NCI-H1105 (cell line): ENCODE measurements at places on chromosomes 2 and 18.

- DNase-seq, result no peak
These were observed 5.6 kb downstream of the TXNL4A start for GRCh38 chr18:79982736-79983135.

DNA sequence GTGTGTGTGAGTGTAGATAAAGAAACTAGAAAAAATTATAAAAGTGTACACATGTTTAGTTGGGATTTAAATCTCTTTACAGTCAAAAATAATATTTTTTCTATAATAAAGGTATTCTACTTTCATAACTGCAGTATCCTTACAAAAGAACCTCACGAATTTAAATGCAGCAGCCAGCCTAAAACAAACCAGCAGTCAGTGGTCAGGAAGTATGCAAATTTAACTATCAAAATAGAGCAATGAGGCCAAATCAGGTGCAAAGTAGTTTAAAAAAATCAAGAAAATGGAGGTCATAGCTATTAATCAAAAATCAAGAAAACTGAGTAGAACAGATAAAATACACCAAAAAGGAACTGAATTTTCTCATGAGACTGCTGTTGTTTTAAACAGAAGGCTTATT lies 407.1 kb downstream of the CDH19 start:
- DNase-seq, result no peak

DNA sequence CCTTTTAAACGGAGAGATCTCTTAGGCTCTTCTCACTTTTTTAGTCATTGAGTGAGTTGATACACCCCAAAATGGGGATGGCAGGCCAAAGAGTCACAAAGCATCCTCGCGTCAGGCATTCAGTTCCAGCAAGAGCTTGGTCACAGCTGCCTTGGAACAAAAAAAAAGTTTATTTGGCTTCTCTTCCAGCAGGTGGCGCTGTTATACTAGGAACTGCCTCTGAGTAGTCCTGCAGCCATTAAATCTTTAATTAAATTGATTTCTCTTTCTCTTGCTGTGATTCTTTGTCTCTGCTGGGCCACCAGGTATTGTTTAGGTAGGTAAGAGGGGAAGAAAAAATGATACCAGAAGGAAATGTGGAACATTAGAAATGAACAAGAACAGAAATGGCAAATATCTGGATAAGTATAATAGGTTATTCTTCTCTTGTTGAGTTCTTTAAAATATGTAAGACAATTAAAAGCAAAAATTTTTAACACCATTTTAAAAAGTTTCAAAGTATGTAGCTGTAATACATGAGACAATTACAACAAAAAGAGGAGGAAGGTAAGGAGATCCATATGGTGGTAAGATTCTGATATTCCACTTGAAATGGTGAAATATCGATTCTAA lies 175.1 kb downstream of the GALNT1 start:
- DNase-seq, result peak; percentile 66

- no peak for DNase-seq
These were observed 145.3 kb upstream of the ITGA4 start for GRCh38 chr2:181311837-181312236.

DNA sequence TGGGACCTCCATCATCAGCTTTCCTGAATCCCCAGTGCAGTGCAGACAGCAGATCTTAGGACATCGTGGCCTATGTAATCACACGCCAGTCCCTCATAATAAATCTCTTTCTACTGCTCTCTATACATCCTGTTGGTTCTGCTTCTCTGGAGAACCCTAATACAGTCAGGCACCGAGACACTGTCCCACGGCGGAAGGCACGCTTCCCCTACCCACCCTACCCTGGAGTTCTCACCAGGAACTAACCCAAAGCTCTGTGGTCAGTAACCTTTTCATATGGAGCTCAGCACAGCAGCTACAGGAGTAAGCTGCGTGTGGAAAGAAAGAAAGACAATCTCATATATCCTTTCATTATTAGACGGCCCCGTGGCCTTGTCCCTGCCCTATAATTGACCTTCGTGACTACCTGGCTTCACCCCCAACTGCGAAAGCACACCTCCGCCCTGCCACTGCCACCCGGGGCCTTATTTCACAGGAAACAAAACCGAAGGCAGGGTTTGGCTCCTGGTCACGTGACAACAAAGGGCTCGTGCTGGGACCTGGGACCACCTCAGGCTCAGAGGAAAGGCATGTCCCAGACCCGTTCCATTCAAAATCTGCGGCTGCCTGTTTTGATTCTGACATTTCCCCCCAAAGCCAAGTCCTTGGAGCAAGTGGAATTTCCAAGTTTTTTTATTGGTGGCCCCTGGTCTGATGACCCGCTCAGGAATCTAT lies 99.7 kb upstream of the ODC1 start:
- no peak for DNase-seq

DNA sequence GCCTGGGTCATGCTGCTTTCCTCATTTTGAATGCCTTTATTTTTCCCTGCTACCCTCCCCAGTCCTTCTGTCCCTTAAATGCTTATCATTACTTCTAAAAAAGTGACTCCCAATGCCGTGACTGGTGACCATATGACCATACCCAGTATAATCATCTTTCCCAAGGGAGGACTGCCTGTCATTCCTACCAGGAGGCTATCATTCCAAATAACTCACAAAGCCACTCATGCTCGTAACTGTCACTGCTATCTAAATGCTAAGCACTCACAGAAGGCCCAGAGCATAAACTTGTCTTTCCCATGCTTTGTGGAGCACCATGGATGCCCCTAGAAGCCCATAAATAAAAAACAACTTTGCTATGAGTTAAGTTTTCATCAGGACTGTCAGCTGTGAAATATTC lies 38.7 kb upstream of the CREB1 start:
- no peak for DNase-seq

GRCh38 chr2:69770193-69770702 lies 28.3 kb downstream of the ANXA4 start:
- DNase-seq, result no peak

GRCh38 chr2:121375621-121376159 lies 90.7 kb upstream of the TFCP2L1 start:
- no peak for DNase-seq

- no peak for DNase-seq
These were observed 1302.9 kb upstream of the ACVR2A start for GRCh38 chr2:146541896-146542295.

DNA sequence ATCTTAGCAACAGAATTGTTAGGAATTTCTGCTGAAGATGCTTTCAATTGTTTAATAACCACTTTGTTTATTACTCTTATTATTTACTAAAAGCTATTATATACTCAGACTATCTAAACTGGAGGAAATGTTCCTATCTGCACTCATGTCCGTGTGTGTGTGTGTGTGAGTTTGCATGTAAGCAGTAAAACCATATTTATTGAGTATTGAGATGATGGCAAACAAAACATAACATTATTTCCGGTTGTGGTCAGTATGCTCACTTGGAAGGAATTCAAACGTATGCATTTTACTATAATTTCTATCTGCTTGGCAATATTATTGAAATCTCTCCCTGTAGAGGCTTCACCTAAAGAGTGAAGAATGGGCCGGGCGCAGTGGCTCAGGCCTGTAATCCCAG lies 43.0 kb upstream of the ZNF804A start:
- no peak for DNase-seq

DNA sequence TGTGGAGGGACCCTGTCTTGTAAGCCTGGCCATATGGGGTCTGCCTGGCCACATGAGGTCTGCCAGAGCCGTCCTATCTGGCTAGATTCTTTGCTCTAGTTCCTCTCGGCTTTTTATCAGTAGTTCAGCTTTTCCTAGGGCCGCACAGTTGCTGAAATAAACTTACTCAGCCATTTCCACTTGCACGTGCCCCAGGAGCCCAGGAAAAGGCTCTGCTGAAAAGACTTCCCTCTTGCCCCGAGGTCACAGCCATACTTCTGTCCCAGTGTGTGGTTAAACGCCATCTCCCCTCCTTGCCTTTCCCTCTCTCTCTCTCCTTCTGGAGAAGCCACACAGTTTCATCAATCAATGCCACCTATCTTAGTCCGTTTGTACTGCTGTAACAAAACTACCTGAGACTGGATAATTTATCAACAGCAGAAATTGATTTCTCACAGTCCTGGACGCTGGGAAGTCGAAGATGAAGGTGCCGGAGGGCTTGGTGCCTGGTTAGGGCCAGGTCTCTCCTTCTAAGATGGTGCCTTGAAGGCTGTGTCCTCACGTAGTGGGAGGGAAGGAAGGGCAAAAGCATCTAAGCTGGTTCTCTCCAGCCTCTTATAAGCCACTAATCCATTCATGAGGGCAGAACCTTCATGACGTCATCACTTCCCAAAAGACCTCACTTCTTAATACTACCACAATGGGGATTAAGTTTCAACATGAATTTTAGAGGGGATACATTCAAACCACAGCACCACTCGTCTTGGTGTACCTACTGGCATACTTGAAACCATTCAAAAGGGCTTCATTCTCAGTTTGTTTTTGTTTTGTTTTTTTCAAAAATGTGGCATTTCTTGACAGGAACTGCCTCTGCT lies 11.2 kb upstream of the GALM start:
- no peak for DNase-seq

DNA sequence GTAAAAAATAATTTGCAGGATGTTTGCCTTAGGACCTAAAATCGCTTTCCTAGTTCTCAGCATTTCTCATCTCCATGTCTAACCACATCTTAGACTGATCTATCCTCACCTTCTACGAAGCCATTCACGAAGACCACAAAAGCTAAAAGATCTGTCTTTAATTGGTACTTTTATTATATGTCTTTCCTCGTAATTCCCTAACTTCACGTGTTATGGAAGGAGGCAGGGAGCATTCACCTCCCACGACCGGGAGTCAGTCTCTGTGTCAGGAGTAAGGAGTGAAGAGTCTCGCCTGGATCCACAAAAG lies 1.6 kb downstream of the DLGAP1 start:
- no peak for DNase-seq

- DNase-seq, result no peak
These were observed 6.9 kb upstream of the ECEL1 start for GRCh38 chr2:232494542-232494941.

DNA sequence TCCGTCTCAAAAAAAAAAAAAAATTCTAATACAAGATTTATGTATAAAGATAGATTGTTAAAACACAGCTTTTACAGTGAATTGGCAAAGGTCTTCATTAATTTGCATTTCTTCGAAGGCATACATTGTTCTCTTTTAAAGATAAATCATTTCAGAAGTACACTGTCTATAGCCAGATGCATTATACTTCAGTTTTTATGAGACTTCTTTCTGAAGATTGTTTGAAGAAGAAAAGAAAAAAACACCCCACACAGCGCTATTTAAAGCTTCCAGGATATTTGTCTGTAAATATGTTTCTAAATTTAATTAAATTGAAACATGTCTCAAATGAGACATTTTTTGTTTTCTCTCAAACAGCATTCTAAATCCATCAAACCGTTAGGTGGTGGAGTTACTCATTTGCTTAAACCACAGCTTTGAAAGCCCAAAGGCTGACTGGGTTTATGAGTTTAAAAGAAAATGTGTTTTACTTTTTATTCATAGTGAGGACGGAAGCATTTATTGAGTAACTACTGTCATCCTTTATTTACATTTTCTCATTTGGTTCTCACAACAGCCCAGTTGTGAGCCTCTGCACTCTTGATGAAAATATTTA lies 42.4 kb upstream of the C1GALT1C1L start:
- DNase-seq, result no peak

GRCh38 chr2:43210467-43211303 lies 15.7 kb downstream of the ZFP36L2 start:
- no peak for DNase-seq

DNA sequence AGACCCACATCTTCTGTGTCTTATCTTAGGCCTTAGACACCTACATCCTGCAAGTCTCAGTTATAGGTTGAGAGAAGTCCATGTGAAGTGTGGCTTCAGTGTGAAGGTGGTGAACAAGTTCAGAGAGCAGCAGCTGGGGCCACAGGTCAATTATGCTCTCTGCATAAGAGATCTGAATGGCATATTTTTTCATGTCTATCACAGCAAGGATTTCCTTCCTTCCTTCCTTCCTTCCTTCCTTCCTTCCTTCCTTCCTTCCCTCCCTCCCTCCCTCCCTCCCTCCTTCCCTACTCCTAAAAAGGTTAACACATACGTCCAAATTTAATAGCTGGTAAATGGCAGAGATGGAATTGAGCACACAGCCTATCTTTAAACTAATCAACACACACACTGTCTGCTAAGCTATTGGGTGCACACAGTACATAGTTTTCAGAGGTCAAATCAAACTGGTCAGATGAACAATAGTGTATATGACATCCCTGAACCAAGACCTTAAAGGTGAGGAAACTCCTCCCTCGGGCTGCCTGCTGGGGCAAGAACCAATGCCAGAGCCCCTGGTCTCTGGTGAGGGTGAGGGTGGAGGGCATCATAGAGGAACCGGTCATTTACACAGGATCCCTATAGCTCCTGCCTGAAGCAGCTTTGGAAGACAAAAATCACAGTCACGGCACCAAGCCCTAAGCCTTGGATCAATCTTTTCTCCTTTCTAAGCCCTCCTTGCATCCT lies 240.9 kb downstream of the ICOS start:
- no peak for DNase-seq
